COR-L47 (cell line): ENCODE measurements at places on chromosomes 3 and 15.

GRCh38 chr15:78206326-78207109 is 27.8 kb downstream of the ACSBG1 start:
- no peak for DNase-seq

DNA sequence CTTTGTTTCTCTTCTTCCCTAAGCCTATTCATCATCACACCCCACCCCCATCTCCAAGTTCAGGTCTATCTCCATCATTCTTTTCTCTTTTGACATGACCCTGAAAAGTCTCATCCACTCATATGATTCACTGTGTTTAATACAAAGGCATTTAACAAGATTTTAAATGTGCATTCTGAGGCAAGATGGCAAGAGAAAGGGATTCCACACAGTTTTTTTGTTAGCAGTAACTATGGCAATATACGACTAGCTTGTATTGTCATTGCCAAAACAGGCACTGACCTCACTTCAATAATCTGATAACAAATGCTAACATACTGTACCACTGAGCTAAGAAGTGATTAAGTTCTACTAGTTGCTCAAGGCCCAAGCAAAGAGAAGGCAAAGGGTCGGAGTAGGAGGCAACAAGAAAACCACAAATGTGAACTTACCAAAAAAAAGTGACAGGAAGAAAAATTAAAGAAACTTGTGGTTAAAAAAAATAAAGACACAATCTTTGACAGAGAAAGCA is 53.2 kb downstream of the FBN1 start:
- no peak for DNase-seq

DNA sequence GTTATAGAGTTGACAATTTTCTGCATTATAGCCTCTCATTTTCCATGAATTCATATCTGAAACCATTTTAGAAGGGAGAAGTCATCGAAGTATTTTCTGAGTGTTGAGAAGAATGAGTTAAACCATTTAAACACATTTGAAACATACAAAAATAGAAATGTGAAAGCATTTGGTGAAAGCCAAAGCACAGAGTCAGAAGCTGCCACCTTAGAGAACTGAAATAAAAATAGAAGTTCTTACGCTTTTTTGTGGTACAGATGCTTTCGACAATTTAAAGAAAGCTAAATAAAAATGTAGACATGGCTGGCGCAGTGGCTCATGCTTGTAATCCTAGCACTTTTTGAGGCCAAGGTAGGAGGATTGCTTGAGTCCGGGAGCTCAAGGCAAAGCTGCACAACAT is 9.0 kb downstream of the FANCD2OS start:
- no peak for DNase-seq

DNA sequence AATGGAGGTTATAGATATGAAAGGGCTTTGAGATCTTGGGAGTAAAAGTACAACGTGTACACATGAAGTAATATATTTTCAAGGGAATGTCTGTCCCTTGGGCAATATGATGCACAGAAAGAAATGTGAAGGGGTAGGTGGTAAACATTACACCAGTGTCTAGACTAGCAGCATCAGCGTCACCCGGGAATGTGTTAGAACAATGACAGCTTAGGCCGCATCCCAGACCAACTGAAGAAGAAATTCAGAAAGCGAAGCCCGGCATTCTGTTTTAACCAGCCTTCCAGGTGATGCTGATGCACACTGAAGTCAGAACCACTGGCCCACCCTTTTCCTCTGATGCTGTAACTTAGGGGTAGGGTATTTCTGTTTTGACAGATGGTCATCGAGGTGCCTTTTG is 6.3 kb downstream of the INAFM2 start:
- DNase-seq = no peak

DNA sequence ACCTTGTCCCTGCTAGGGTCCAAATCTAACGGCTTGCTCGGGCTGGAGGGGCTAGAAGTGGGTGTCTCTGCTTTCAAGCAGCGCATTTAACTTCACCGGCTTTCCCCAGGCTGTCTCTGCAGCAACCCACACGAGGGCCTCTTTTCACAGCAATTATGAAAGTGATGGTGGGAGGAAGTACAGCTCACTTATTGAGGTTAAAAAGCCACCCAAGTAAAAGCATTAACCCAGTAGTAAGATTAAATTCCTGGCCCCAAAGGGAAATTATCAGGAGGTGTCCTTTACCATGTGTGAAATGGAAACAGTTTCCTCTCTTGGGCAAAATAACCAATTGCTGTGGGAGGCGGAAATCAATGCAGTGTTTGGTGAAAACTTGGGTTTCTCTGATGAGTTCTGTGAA is 41.1 kb downstream of the NGRN start:
- no peak for DNase-seq

DNA sequence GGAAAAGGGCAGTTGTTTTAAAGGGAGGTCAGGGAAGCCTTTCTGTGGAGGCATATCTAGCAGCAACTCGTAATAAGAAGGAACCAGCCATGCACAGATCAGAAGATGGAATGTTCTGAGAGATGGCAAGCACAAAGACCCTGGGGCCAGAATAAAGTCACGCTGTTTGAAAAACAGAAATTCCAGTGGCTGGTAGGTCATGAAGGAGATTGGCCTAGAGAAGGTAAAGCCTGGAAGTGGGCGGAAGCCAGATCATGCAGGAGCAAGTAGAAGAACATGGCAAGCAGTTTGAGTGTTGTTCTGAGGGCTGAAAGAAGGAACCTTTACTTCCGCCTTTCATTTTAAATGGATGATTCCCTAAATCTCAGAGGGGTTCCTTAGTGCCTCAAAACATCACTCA is 208.1 kb upstream of the PPP2R3A start:
- DNase-seq = no peak

DNA sequence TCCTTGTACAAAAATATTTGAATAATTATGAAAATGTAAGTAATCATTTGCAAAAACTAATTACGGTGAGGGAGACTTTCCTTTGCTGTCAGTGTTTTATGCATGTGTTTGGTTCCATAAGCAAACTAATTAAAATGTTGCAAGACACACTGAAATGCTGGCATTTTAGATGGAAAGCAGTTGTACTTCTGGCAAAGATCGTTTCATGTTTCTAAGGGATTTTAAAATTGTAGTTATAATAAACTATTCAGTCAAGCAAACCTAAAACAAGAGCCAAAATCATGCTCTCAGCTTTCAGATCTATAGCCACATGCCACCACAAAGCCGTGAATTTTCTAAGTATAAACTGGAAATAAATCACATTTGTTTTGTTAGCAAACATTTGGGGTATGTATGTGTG is 240.1 kb upstream of the ZNF385D start:
- no peak for DNase-seq

DNA sequence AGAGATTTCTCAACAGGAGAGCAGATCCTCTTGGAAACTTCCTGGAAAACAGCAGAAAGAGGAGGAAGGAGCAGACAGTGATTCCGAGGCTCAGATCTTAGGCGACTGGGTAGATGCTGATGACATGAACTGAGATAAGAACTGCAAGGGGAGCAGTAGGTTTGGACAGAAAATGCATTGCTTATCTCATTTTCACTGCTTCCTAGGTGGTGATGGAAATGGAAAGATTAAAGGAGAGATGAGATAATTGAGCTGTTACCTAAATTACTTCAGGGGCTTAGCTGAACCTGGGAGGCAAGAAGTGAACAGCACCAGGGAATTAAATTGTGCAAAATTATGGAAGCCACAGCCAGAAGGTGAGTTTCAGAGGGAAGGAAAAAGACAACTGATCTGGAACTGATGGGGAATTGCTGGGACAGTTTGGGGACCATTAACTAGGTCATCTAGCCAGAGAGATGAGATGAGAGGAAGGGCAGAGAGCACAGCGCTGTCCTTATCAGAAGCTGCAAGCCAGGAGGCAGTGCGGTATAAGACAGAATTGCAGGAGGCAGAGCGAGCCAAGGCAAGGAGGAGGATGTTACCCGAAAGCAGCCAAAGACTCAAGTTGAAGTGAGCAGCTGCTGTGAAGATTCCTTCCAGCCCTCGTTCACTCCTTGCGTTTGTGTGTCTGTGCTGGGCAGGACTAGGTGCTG is 140.4 kb downstream of the SRGAP3 start:
- no peak for DNase-seq

- DNase-seq = no peak
These were observed 424.9 kb upstream of the ZNF385D start for GRCh38 chr3:22175947-22176346.

- no peak for DNase-seq
These were observed 25.8 kb downstream of the FAM98B start for GRCh38 chr15:38479756-38480155.

DNA sequence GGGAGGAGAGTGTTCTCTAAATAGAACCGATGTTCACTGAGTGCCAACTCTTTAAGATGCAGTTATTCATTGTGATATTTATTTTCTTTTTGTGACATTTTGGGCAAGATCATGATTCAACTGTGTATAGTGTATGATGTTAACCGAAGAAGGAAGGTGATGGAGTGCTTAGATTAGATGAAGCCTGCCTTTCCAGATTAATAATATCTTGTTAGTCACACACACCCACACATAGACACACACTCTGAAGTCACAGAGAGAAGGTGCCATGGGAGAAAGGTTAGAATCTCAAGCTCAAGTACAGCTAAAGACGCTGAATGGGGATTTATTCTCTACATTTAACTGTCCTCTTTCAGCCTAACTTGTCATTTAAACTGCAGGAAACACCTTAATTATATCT is 77.0 kb downstream of the SLC9A9 start:
- DNase-seq = no peak

DNA sequence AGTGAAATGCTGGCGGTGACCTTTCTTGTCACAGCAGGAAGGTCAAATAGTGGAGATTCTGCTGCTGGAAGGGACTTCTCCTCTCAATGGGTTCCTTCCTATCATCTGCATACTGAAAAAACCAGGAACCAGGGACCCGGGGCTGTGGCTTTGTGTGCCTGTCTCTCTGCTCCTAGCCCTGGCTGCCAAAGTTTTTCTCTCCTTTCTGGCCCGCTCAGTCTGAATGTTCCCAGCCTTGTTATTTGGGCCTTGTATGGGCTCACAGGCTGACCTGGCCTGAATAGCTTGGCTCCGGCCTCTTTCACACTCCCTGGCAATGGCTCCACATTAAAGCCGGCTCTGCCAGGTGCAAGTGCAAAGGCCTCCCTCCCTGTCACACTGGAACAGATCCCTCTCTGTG is 94.7 kb downstream of the LRIG1 start:
- DNase-seq = no peak

DNA sequence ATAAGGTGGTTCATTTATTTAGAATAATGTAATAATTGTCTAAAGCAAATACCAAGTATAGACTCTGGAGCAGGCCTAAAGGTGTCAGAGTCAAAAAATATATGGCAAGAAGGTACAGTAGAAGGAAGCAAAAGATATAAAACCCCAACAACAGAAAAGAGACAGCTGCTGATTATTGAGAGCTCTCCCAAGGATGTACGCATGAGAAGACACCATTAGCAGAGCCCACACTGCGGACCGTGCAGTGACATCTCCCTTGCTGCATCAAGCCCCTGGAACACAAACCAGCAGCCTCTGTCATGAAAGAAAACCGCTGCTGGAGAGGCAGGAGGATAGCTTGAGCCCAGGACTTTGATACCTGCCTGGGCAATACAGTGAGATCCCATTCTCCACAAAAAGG is 18.0 kb upstream of the SLC6A20 start:
- no peak for DNase-seq

GRCh38 chr3:176623468-176624150 is 573.7 kb downstream of the TBL1XR1 start:
- DNase-seq = no peak

DNA sequence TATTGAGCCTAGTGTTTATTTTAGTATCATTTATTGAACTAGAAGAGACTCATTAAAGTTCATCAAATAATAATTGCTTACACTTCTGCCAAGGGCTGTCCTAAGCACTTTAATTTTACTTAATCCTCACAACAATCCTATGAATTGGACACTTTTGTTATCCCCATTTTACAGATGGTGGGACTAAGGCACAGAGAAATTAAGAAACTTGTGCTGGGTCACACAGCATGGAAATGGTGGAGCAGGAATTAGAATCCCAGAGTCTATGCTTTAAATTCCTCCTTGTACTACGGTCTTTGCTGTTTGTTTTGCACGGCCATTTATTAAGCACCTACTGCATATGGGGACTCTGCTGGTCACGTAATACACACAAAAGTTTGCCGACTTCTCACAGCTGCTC is 7.9 kb downstream of the ATP2B2 start:
- DNase-seq = no peak

DNA sequence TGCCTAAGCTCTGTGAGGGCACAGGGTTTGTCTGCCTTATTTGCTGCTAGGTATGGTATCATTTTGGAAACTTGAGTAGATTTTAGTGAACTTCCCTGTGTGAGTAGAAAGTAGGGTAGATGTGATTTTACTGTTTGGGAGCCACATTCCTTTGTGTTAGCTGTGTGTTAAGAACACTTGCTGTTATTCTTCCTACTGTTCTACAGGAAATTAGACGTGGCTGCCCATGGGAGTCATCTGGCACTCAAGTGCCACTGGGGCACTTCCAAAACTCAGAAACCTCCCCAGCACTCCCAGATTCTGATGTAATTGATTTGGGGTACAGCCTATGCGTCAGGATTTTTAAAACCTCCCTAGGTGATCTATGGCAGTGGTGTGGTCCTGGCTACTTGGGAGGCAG is 369.9 kb upstream of the C2CD4B start:
- no peak for DNase-seq

DNA sequence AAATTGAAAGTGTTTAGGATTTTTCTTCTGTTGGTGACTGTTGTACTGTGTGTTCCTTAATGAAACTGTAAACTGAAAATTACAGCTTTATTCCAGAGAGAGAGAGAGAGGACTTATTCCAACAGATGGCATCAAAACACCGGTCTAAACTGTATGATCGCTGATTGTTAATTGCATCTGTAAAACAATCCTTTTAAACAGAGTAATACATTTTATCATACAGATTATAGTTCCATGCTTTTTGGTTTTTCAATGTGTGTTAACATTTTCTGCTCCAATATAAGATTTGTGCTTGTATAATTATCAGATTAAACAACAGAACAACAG is 289.7 kb upstream of the DNAJC19 start:
- DNase-seq = peak; percentile 60

- no peak for DNase-seq
These were observed 51.0 kb downstream of the ARNT2 start for GRCh38 chr15:80455051-80455648.

- no peak for DNase-seq
These were observed 231.0 kb upstream of the WNT5A start for GRCh38 chr3:55718074-55718473.

GRCh38 chr3:98553753-98554152 is 22.0 kb downstream of the GPR15 start:
- DNase-seq = no peak

DNA sequence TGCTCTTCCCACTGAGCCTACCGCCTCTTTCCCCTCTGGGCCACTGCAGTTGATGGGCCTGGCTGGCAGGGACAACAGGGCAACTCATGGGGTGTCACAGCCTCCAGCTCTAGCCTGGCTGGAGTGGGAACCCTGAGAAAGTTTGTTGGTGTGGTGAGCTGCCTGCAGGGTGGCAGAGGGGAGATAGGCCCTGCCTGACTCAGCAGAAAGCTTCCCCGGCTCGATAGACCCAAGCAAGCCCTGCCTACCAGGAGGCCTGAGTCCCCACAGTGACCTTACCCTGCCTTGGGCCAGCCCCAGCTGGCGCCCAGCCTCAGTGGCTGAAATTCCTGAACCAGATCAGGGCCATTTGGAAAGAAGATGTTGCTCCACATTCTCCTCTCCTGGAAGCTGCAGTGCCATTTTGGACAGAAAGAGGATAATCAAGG is 29.4 kb downstream of the ABTB1 start:
- no peak for DNase-seq

GRCh38 chr3:118466795-118467330 is 567.8 kb downstream of the IGSF11 start:
- no peak for DNase-seq

GRCh38 chr3:128338536-128339330 is 128.0 kb downstream of the DNAJB8 start:
- DNase-seq = no peak

GRCh38 chr3:185318141-185318540 is 44.8 kb upstream of the MAP3K13 start:
- no peak for DNase-seq
